ENCODE measurements at places on chromosomes 11 and 22. TPM values are rescaled to one million over a fixed set of nuclear protein-coding genes. Genes with fewer than 3 reads are reported as not detected.

DNA sequence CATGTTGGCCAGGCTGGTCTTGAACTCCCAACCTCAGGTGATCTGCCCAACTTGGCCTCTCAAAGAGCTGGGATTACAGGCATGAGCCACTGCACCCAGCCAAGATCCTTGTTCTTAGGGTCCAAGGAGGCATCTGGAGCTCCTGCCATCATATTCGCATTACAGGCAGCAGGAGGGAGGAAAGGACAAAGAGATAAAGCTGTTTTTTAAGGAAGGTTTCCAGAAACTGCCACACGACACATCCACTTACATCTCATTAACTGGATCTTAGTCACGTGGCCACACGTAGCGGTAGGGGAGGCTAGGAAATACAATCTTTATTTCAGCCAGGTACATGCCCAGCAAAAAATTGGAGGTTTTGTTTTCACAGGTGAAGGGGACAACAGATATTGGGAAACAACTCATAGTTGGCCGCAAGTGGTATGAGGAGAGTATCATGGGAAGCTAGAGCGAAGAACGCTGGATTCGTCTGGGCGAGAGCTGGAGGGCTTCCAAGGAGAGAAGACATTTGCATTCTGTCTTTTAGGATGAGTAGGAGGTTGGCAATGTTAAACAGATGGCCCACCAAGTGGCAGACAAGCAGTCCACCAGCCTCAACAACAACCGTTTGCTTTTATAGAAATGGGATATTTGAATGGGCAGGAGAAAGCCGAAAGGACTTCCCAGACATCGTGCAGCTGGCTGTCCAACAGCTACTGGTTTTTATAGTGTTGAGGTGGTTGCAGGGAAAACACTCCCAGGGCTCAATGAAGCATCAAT lies 39.2 kb upstream of the DMC1 start:
- DNase-seq: no peak

The OR2AG2 gene
- 0.09 TPM for polyA plus RNA-seq

GRCh38 chr11:11057472-11057854 lies 199.6 kb upstream of the ZBED5 start:
- DNase-seq: no peak

GRCh38 chr11:111623527-111624030 lies 21.3 kb downstream of the SIK2 start:
- no peak for DNase-seq

- no peak for DNase-seq
These were observed 23.6 kb downstream of the TOLLIP start for GRCh38 chr11:1285876-1286275.

The SLN gene
- 1.4 TPM for polyA plus RNA-seq
